Hepatic stellate cell (primary cell): ENCODE measurements at places on chromosomes 16 and 17.
A peak's percentile ranks its signal among the peaks of the same experiment; 100 is the strongest.

DNA sequence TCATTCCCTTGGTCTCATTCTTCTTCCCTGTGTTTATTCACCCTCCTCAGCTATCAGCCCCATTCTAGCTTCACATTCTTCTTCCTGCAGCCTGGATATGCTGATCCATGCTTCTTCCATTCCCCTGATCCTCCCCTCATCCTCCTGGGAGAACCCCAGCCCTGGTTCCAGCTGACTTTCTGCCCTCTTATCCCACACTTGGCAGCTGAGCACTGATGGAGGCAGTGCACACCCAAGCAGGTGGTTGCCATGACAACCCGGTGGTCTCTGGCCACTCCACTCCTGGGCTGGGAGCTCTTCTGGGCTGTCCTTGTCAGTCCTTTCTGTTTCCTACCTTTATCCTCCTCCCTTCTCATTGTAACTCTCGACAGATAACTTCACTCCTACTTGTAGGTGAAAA is 16.7 kb upstream of the TUBG2 start:
- DNase-seq = no peak

DNA sequence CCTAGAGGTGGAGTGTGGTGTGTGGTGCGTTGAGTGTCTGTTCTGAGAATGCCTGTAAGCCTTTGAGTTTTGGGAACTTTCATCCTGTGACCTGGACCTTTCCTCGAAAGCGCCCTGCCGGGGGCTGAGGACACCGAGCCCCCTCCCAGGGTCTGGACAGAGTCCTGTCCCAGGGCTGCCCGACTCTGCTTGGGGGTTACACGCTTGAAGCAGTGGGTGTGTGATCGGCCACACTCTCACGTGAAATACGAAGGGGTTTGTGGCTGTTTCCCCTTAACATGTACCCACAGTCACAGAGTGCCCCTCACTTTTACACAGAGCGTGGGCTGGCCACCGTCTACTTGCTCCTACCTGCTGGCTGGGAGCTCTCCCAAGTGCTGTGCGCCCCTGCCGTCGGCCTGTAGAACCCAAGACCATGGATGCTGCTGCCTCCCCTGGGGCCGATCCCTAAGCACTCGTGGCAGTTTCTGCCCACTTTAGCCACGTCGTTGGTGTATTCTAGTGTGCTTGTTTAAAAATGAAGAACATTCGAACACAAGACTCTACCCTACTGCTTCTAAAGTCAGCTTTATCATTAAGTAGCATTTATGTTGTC is 6.8 kb downstream of the ZNF750 start:
- DNase-seq = no peak

DNA sequence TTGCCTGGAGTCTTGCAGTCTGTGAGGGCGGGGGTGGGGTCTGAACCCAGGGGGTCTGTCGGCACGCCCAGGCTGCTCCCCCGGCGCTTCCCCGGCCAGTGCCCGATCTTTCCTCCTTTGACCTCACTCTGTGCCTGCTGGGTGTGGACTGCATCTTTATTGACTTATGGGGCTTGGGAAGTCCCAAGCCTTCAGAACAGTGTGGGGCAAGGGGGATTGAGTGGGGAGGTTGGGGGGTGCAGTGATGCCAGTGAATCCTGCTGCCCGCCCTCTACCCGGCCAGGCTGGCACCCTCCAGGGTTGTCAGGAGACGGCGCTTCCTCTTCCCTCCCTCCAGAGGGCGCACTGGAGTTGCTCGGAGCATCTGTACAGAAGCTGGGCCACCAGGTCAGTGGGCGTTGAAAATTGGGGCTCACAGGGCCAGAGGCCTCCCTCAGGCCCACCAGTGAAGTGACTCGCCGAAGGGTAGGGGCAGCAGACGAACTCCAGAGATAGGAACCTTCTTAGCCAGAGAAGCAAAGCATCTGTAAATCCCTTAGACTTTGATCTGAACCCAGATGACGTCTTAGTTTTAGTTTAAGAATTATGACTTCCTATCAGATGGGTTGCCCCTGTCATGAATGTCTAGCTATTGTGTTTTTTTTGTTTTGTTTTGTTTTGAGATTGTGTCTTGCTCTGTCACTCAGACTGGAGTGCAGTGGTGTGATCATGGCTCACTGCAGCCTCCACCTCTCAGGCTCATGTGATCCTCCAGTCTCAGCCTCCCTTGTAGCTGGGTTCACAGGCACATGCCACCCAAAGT is 184.8 kb upstream of the CIBAR2 start:
- peak; percentile 62 for DNase-seq

DNA sequence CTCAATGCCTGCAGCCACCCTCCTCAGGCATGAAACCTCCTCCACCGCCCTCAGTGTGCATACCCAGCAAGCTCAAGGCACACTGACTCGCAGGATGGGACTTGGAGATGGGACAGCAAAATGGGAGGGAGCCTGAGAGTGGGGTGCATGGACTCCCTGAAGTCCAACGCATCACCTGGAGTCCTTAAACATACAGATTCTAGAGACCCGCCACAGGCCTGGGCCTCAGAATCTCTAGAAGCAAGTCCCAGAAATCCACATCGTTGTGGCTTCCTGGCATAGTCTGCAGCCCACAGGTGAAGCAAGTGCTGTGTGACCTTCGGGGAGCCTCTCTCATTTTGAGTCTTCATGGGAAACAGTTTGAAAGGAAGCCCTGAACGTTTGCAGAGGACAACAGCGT is 3.6 kb upstream of the TBX21 start:
- DNase-seq = no peak

DNA sequence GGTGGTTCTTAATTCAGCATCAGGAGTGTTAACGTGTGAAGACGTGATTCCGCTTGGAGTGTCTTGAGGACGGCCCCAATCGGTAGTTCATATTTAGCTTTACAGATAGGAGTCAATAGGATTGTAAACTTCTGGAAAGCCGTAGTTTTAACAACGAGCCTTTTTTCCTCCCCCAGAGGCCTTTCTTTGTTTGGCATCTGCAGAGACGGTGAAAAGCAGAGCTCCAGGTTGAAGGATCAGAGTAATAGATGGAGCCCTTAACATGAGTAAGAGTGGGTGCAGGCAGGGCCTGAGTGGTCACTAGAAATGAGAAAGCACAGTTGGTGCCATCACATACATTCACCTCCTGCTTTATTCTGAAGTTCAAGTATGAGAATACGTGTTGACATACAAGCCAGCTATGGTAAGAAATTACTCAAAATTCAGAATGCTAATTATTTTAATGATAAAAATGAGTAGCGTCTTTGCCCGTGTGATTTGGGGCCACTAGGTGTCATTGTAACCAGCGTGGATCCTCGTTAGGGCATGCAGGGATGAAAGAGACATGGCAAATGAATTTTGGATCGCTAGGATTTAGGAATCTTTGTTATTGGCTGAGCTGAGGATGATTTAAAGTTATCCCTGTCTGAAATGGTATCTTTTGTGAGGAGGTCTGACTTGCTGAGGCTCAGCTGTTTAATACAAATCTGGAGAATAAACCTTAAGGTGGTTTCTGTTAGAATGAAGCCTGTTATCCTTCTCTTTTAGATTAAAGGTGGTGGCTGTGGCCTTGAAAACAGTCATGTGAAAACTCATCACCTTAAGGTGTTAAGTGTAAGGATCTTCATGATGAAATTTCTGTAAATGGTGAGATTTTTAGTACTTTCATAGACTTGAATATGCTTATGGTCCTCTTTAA is 18.6 kb downstream of the PRCD start:
- no peak for DNase-seq
